ENCODE measurements at places on chromosomes 5 and 9. TPM values are rescaled to one million over a fixed set of nuclear protein-coding genes. Genes with fewer than 3 reads are reported as not detected.

The MZB1 gene
- not detected for total RNA-seq

The IFT74 gene
- 12.1 TPM for total RNA-seq

The SPINK7 gene
- not detected for total RNA-seq

The TMEM141 gene
- 38.7 TPM for total RNA-seq

The PDE6A gene
- not detected for total RNA-seq

The FBP2 gene
- total RNA-seq = not detected

The LECT2 gene
- not detected for total RNA-seq

The ARL10 gene
- total RNA-seq = 30.0 TPM

The RPL7A gene
- 1,378 TPM for total RNA-seq

The CCL27 gene
- 0.17 TPM for total RNA-seq

The ELAVL2 gene
- not detected for total RNA-seq

The DRD1 gene
- 1.2 TPM for total RNA-seq

The PCDHA9 gene
- 0.07 TPM for total RNA-seq

The PGM5 gene
- 33.3 TPM for total RNA-seq

The SOHLH1 gene
- not detected for total RNA-seq

The TMCO6 gene
- total RNA-seq = 8.0 TPM

The IL7R gene
- total RNA-seq = 9.8 TPM

The CAAP1 gene
- total RNA-seq = 17.4 TPM

Measured in smooth muscle cell of the pulmonary artery (primary cell).